Suppressor macrophage treated with lipopolysaccharide for 1 hour (primary cell): ENCODE measurements at places on chromosomes 5 and 9.

GRCh38 chr5:142978252-142978651, 208.1 kb downstream of the ARHGAP26 start:
- DNase-seq: no peak

DNA sequence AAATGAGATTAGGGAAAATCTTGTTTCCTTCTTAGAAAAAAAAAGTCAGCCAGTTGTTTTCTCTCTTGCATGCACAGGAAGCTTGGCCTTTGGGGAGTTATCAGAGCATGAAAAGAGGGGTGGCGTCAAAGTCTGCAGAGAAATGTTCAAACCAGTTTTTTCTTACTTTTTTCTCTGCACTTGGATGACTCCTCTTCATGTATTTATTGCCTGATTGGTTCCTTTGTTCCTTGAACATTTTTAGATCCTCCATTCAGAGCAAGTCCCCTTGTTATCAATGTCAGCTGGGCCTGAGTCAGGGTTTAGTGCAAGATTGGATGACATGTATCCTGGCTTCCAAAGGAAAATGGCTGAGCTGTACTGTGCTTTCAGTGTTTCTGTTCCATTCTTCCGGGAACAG, 392.6 kb upstream of the BRINP1 start:
- DNase-seq: no peak

DNA sequence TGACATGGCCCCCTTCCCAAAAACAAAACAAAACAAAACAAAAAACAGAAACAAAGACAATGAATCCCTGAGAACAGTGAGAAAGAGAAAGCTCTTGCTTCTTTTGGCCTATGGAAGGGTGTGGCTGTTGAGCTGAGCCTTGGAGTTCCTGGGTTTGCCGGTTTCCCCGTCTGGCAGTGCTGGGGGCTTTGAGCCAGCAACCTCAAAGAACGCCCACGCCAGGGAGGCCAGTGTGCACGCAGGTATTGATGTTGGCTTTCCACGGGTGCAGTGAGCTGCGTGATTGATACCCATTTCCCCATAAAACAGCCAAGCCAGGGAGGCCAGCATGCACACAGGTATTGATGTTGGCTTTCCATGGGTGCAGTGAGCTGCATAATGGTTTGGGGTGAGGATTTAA, 8.3 kb upstream of the LCN1 start:
- DNase-seq: no peak

DNA sequence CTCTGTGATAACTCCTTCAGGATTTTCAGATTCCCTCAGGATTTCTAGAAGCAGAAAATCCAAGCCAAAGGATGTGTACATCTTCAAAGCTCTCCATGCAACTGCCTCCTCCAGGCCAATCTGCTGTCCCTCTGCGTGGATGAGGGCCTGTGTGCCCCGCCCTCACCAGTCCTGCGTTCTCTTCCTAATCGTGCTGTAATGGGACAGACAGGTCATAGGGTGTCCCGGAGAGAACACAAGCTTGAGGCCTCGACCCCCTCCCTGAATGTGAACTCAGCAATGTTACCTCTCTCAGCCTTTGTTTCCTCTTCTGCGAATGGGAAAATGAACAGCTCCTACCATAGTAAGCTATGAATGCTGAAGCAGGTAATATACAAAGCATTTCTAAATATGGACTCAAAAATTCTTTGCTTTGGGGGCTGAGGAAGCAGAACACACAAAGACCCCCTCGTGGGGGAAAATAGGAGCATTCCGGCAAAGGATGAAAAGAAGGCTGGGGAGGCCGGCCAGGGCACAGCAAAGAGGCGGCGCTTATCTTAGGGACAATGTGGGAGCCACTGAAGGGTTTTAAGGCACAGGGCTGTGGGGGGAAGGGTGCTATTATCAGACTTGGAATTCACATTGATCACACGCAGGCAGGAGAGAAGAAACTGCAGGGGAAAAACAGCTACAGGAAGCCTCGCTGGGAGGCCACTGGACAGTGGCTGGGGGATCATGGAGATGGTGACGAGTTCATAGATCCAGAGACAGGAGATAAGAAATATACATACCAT, 57.2 kb upstream of the FBXW11 start:
- DNase-seq: no peak

DNA sequence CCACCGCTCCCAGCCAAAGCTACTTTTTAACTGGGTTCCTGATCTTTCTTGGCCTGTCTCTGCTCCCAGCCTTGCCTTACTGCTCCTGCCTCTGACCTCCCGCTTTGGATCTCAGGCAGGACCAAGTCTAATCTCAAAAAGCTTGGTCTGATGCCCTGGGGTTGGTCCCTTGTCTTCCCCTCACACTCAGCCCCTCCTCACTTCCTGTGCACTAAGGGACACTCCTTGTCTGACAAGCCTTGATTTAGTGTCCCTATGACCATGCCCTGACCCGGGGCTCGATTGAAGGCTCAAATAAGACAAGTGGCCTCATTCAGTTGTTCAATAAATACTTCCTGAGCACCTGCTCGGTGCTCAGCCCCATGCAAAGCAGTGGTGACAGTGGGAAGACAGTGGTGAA, 3.7 kb upstream of the GTF3C5 start:
- DNase-seq: no peak

GRCh38 chr9:922171-922570, 54.3 kb upstream of the DMRT3 start:
- no peak for DNase-seq

- peak; percentile 35 for DNase-seq
These were observed 154.5 kb downstream of the CWC27 start for GRCh38 chr5:64923151-64923685.

- no peak for DNase-seq
These were observed 256.2 kb upstream of the SMC2 start for GRCh38 chr9:103837940-103838339.

DNA sequence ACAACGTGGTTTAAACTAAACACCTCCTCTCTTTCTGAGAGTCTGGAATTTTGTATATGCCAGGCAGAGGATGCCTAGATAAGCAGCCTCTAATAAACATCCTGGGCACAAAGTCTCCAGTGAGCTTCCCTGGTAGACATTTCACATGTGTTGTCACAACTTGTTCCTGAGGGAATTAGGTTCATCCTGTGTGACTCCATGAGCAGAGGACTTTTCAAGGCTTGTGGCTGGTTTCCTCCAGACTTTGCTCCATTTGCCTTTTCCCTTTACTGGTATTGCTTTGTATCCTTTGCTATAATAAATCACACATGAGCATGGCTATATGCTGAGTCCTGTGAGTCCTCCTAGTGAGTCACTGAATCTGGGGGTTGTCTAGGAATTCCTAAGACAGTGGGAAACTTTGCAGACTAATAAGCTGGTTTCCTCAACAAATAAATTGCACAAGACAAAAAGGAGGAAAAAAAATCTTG, 77.4 kb downstream of the NR2F1-AS1 start:
- peak; percentile 3 for DNase-seq

GRCh38 chr9:8186560-8186959, 387.0 kb upstream of the DMAC1 start:
- no peak for DNase-seq

GRCh38 chr5:160361624-160362228, 8.7 kb downstream of the C1QTNF2 start:
- no peak for DNase-seq

DNA sequence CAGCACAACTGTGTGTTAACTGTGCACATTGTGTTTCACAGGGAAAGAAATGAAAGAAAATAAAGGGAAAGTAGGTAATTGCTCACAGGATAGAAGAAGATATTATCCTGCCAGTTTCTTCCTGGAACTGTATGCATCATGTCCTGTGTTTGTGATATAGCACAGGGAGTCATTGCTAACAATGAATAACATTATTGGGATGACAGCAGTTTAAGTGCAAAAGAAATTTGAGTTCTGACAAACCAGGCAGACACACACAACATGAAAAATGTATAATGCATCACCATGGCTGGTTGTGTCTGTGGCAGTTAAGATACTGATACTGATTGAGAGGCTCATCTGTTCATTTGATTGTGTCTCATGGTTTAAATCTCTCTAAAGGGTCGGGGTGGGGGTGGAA, 145.4 kb downstream of the SPATA31D1 start:
- DNase-seq: no peak

DNA sequence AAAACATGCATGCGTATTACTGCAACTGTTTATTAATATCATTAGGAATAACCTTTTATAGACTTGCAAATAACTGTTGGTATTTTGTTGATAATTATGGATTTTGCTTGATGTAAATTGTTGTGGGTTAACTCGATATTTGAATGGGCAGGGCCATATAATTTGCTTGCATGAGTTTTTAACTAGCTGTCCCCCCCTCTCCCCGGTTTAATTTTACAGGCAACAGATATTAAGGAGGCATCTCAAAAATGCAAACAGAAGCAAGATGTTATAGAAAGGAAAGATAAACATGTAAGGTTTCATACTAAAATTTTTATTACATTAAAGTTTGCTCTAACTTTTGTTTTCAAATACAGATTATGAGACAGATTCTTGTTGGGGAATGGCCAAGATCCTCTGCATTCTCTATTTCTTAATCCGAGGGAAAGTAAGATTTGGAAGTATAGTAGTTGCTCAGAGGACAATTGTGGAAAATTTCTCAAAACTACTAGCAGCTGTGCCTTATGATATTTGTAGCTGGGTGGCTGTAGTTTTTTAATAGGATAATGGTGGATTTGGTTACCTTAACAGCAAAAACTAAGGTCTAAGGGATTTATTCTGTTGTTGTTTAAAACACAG, 27.3 kb downstream of the SMC5 start:
- no peak for DNase-seq

- peak; percentile 52 for DNase-seq
These were observed 316.2 kb downstream of the ARL15 start for GRCh38 chr5:53994148-53994547.

- DNase-seq: peak; percentile 84
These were observed 12.1 kb upstream of the TNFAIP8 start for GRCh38 chr5:119343766-119344165.

DNA sequence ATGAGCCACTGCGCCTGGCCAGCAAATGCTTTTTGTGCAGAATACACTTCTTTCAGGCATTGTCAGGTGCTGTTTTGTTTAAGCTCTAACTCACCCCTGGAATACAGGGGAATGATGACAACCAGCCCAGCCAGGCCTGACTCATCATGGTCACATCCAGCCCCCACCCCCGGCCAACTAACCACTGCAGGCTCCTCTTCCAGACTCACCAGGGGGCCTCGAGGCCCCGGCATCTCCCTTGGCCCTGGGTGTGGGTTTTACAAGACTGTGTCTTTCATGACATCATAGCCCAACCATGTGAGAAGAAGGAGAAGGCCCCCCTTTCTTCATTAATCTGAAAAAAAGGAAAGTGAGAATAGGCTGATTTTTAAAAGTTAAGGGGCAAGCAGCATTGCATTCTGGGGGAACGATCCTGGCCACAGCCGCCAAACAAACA, 35.5 kb downstream of the OLFML2A start:
- peak; percentile 73 for DNase-seq

- DNase-seq: no peak
These were observed 967.2 kb downstream of the TLE4 start for GRCh38 chr9:80538976-80539375.

DNA sequence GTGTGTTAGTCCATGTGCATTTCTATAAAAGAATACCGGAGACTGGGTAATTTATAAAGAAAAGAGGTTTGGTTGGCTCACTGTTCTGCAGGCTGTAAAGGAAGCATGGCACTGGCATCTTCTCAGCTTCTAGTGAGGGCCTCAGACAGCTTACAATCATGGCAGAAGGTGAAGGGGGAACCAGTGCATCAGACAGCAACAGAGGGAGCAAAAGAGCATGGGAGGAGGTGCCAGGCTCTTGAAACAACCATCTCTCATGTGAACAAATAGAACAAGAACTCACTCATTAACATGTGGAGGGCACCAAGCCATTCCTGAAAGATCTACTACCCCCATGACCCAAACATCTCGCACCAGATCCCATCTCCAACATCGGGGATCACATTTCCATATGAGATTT, 89.2 kb upstream of the IL33 start:
- DNase-seq: no peak
